Activated T-cell treated with anti-CD3 and anti-CD28 coated beads, Interleukin-2, amount 50 U/mL, for 4 hours (primary cell): ENCODE measurements at places on chromosomes 1 and 21. TPM values are rescaled to one million over a fixed set of nuclear protein-coding genes. Genes with fewer than 3 reads are reported as not detected.

DNA sequence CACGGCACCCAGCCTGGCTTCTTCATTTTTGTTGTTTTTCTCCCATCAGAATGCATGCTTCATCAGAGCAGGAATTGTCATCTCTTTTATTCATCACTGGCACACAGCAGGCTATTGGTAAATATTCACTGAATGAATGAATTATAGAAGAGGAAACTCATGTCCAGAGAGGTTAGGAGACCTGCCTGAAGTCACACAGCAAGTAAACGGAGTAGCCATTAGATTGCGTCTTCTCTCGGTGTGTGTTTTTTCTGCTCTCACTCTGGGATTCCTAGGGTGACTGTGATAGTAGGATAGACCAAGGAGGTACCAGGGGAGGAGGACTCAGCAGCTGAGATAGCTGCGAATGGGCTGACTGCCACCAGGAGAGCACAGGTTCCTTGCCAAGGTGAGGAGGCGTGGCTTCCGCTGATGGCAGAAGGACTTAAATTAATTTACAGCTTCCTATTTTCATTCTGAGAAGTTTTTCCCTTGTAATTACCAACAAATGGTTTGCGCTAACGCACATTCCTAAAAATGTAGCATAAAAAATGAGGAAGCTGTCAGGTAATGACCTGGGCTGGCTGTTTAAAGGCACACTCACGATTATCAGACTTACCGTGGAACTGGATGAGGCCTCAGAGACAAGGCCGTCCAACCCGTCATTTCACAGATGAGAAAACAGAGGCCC, 4.5 kb upstream of the NCMAP start:
- no peak for DNase-seq

DNA sequence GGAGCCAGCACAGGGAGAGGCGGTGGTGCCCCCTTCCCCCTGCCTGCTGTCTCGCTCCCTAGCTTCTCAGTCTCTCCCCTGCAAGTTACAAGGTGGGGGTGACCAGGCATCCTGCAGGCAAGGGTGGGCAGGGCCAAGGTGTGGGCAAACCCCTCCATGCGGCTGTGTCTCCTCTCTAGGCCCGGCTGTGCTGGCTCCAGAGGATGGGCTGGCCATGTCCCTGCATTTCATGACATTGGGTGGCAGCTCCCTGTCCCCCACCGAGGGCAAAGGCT, 14.6 kb downstream of the NTRK1 start:
- no peak for DNase-seq

DNA sequence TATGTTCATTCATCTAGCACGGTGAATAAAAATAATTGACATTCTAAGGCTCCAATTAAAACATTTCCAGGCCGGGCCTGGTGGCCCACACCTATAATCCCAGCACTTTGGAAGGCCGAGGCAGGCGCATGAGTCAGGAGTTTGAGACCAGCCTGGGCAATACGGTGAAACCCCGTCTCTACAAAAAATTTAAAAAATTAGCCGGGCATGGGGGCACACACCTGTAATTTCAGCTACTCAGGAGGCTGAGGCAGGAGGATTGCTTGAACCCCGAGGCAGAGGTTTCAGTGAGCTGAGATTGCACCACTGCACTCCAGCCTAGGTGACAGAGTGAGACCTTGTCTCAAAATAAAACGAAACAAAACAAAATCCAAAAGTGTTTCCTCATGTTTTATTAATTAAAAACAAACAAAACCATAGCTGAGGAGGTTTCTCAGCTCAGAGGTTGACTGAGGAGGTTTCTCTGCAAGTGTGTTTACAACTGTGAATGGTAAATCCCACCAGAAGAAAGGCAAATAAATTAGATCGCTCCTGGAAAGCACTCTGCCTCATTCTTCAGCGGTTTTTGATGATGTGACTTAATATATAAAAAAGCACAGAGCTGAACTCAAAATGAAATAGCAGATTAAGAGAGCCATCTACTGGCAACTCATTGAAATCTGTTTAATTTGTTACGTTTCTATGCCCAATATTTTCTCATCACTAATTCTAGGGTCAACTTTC, 37.7 kb upstream of the ATG4C start:
- DNase-seq, result no peak

- DNase-seq, result no peak
These were observed 28.4 kb downstream of the TNNT2 start for GRCh38 chr1:201349092-201349491.

SMG7 gene
- 74.3 TPM for total RNA-seq

GRCh38 chr1:110060034-110060661, 10.3 kb downstream of the ALX3 start:
- peak; percentile 70 for DNase-seq

- DNase-seq, result no peak
These were observed 238.3 kb downstream of the PAPPA2 start for GRCh38 chr1:176701151-176701866.

GRCh38 chr1:211037095-211037494, 96.9 kb downstream of the KCNH1 start:
- DNase-seq, result no peak

- DNase-seq, result no peak
These were observed 234.3 kb downstream of the KCNH1 start for GRCh38 chr1:210899676-210900075.

SELENBP1 gene
- total RNA-seq, result 0.63 TPM

MR1 gene
- 6.5 TPM for total RNA-seq

DNA sequence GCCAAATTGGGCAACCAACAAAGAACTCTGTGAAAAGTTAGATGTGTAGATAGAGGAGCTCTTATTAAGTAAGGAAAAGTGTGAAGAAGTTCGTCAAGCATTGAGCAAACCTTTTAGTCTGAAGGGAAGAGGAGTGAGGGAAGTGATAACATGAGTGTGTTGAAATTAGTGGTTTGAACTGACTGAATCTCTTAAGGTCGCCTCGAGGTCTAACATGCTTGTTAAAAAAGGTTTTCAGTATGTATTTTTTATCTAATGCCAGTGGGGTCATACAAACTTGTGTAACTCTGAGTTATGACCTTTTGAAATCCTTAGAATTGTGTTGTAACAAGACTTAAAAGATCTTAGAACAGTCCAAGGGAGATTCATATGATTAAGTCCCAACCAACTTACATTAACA, 34.1 kb downstream of the SOAT1 start:
- DNase-seq, result no peak

FPGT gene
- 11.8 TPM for total RNA-seq

GRCh38 chr1:41576620-41577019, 92.1 kb upstream of the EDN2 start:
- no peak for DNase-seq

MTFR1L gene
- 37.4 TPM for total RNA-seq

DNA sequence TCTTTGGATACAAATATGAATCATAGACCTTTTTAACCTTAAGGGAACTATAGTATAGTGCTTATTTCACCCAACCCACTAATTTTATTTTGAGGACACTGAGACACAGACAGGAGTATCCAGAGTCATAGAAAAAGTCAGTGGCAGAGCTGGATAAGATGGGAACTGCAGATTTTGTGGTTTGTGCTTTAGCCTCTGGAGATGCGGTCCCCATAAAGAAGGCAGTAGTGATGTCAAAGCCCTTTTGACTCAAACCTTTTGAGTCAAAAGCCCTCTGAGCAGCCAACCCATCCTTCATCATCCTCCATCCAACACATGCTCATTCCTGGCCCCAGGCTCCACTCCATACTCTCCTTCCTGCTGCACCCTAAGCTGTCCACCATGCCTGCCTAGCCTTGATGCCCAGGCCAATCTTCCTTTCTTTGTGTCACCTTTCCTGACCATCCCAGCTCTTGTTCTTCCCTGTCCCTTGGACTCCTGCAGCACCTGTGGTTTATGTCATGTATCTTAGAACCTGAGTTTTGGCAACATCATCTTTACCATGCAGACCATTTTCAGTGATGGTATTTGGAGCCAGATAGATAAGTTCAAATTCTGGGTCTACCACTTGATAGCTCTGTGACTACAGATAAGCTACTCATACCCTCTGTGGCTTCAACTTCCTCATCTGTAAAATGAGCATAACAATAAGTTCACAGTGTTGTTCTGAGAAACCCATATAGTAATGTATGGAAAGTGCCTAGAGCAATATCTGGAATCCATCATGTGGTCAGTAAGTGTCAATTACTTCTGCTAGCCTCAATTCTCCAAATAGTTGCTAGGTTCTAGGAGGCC, 20.1 kb downstream of the SLAMF1 start:
- no peak for DNase-seq

GRCh38 chr1:236536540-236536939, 12.8 kb downstream of the LGALS8 start:
- no peak for DNase-seq

NHLH1 gene
- total RNA-seq, result 0.45 TPM

PGLYRP4 gene
- not detected for total RNA-seq

GRCh38 chr1:85563139-85563538, 17.4 kb upstream of the CCN1 start:
- DNase-seq, result no peak

ASCL5 gene
- total RNA-seq, result not detected
